ENCODE measurements at places on chromosomes 6 and 20.
A peak's percentile ranks its signal among the peaks of the same experiment; 100 is the strongest.

DNA sequence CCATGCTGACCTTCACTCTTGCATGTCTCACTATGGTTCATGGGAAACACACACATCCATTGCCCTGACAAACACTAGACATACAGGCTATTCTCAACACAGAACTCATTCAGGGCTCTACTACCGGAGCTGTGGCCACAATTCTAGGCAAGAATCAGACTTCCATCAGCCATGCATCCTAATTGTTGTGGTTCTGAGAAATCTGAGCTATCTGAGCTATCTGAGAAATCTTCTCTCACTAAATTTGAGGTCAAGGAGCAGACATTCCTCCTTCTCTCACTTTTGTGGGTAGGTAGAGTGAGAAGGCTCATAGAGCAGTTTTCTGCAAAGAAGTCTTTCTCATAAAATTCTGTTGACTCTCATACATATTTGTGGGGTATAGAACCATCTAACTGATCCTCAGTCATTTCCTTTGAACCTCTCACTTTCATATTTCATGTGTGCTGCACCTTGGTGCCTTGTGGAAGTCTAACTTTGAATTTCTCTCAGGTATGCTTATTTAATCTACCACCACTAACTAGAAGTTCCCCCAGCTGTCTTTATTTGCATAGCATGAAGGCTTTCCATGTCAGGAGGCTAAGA lies 43.6 kb downstream of the ADGRF1 start:
- no peak for DNase-seq

- no peak for DNase-seq
Observed at GRCh38 chr20:29325304-29325640, 1932.2 kb upstream of the DEFB115 start.

DNA sequence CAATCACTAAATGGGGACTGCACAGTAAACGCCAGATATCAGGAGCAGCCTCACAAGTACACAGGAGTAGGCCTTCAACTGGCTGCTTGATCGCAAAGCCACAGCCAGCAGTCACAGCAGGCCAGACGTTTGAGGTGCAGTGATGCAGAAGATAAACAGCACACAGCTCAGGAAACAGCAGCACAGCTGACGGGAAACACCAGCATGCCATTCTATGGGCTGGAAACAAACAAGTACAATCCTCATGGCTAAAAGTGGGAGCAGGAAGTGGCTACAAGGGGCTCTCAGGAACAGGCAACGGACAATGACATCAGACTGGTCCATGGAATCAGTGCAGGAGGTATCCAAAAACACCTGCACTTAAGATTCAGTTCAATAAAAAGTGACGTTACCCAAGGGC lies 111.0 kb downstream of the DTNBP1 start:
- DNase-seq, result no peak

DNA sequence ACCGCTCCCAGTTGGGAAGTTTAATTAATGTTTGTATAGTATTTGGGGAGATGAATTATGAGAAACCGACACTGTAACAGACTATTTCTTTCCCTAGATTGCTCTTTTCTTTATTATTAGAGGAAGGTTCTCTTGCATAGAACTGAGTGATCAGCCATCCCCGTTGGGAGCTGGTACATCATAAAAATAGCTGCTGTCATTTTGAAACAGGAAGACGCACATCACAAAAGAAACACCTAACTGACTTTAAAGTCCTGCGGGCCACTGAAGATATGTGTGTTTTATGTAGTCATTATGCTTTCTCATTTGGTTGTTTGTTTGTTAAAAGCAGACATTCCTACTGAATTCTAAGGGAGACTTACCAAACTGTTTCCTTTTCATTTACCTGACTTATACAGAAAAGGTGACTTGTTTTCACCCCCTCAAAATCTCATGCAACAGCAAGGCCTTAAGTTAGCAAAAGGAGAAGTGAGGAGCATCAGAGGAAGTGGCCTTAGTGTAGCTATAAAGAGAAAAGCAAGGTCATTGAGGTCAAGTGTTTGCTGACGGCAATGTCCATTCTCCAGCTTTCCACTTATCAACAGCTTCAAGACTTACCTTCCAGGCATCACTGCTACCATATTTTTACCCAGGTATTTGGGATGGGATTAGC lies 91.0 kb downstream of the PKHD1 start:
- DNase-seq, result no peak

DNA sequence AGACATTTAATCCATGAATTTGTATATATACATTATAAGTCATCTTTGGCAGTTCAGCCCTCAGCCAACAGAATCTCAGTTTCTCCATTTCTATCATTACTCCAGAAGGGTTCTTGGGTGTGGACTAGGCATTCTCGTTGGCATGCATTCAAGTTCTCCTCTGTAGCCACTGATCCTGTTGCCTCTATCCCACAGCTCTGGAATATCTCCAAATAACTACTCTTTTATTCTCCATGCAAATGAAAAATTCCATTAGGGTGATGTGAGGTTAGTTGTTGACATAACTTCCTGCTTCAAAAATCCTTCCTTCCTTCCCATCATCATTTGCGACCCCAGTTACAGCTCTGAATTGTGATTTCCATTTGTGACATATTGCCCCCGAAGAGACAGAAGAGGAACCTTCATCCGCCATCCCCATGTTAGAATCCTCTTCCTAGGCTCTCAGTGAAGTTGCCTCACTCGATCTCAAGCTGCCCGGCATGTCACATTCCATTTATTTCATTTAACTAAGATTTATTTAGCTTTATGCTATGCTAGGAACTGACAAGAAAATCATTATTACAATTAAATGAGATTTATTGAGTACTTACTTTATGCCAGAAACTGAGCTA lies 93.7 kb upstream of the EDN1 start:
- DNase-seq, result no peak

DNA sequence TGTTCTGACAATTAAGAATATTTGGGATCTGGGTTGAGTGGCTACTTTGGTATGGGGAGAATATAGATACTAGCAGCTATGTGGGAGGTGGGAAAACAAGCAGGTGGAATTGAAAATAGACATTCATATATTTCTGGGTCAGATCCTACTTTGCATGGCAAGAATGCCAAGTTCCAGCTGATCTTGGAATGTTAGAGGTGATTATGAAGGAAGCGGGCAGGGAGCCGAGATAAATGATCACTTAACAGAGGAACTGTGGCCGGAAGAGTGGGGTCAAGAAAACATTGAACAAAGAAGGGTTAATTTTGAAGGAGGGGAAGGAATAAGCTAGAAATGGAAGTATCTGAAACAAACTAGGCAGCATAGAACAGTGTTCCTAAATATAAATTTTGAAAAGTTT lies 15.4 kb downstream of the PLCB1 start:
- no peak for DNase-seq

- DNase-seq, result no peak
Observed at GRCh38 chr6:164128101-164128500, 713.6 kb downstream of the QKI start.

- peak; percentile 68 for DNase-seq
Observed at GRCh38 chr6:75208298-75209183, 2.7 kb upstream of the COL12A1 start.

GRCh38 chr6:12751694-12752325 lies 35.2 kb downstream of the PHACTR1 start:
- DNase-seq, result no peak

DNA sequence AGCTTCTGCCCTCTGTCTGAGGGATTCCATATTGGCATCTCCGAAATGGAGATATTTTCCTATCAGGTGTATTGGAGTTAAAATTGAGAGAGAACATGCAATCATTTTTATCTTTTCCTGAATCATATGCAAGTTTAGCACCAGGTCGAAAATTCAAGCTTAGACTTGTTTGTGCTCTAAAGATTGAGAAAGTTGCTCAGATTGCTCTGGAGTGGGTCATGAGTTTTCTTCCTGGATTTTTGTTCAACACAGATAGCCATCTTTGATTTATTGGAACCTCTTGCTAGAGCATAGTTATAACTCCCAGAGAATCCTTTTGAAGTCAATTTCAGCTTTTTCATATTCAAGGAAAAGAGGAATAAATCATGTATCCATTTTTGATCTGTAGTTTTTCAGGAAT lies 373.5 kb upstream of the FLRT3 start:
- no peak for DNase-seq

- no peak for DNase-seq
Observed at GRCh38 chr6:37382994-37383765, 29.4 kb downstream of the RNF8 start.

- no peak for DNase-seq
Observed at GRCh38 chr6:150377211-150377781, 8.5 kb downstream of the IYD start.

DNA sequence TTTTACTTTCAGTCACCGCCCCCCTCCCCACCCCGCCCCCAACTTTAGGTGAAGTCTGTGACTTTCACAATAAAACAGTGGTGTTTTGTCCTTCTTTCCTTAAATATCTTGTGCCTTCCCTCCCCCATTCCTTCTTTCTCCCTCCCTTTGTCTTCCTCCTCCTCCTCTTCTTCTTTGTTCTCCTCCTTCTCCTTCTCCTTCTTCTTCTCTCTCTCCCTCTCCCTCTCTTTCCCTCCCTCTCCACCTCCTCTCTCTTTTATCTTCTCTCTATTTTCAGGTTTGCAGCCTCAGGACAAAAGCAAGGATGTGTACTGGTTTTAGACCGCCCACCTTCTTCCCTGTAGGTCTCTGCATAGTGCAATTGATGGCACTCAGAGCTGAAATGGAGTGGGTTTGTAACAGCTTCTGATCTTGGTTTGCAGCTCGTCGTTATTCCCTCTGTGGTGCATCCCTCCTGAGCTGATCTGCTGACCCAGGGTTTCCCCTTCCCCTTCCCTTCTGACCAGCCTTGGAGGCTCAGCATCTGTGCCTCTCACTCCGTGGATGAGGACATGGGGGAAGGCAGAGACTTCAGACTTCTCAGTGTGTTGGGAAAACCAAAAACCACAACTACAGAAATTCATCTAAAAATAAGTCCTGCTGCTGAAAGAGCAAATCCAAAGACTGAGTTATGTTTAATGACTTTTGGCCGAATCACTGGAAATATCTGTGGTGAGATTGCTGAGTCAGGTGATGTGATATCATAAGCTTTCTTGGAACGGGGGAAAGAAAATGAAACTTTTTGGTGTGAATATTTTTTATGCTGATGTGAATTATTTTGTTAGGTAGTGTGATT lies 6.9 kb downstream of the VGLL2 start:
- no peak for DNase-seq

- no peak for DNase-seq
Observed at GRCh38 chr6:151413372-151414145, 22.2 kb upstream of the ZBTB2 start.

DNA sequence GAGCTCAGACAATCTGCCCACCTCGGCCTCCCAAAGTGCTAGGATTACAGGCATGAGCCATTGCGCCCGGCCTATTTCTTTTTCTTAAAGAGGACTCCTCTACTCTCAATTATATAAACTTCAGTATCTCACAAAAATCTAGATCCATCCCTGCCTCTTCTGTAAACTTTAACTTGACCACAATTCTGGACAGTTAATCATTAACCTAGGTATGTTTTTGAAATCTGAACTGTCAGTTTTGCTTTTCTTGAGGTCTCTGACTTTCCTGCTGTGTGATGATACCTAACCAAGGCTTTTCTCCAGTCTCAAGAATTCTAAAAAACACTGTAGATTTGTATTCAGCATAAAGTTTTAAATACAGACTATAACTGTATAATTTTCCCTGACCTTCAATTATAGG lies 388.2 kb upstream of the SYNCRIP start:
- DNase-seq, result no peak

DNA sequence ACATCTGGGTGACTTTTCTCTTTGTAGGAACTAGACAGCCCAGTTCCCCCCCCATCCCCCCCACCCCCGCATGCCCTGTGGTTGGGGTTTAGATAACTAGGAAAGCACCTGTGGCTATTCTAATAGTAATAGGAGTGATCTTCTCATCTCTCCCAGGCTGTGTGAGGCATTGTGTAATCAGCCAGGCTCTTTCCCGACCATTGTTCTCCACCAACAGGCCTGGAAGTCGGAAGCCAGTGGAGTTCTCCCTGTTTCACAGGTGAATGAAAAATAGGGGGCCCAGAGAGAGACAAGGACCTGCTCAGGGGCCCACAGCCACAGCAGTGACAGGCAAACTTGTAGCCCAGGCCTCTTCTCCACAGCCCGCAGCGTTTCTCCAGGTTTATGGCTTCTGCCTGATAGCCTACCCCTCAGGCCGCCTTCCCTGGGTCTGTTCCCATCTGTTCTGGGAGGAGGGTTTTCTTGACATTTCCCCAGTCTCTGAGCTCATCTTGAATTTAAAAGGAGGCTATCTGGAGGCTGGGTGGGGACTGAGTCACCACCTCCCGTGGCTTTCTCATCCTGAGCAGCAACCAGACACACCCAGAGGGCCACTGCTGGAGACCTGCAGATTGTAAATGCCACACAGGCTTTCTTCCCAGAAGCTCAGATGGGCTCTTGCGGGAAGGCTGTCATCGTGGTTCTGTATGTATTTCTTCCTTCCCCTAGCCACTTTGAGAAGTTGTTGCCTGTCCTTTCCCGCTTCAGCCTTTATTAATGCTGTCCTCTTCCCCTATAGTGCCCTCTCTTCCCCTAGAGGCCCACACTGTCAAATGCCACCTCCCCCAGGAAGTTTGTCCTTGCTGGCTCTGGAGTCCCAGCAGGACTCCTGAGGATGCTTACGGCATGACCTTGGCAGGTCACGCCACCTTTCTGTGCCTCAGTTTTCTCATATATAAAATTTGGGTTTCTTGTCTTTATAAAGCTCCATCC lies 75.9 kb upstream of the MYL9 start:
- DNase-seq, result no peak

DNA sequence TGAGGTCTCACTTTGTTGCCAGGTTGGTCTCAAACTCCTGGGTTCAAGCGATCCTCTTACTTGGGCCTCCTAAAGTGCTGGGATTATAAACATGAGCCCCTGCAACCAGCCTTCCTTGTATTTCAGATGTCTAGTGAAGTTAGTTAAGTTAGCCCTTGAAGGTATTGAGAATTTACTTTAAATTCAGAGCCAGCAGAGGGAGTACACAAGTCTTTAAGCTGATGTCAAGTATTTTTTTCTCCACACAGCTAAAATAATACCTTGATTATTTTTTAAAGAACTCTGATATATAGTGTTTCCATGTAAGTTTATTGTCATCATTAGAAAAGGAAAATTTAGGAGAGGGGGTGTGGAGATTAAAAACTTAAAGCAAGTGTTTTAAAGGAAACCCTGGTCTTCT lies 9.8 kb downstream of the FOXO3 start:
- DNase-seq, result no peak

- no peak for DNase-seq
Observed at GRCh38 chr6:12504325-12504966, 212.1 kb upstream of the PHACTR1 start.

DNA sequence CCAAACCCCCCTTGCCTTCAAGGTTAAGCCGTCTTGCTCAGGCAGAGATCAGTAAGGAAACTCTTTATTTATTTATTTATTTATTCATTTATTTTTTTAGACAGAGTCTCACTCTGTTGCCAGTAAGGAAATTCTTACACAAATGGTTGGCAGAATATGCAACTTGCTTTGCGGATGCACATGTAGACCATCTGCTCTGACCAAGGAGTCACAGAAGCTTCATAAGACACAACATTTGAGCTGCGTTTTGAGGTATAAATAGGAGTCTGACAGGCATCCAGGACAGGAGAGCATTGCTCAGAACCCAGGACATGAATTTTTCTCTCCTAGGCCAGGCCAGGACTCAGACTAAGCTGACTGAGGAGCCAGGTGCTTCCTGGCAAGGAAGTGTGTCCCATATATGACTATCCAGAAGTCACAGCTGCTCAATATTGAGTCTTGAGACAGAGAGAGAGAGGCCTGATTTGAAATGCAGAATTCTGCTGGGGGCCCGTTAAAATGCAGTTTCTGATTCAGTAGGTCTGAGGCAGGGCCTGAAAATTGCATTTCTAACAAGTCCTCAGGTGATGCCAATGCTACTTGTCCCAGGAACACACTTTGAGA lies 43.9 kb downstream of the HLA-A start:
- no peak for DNase-seq

GRCh38 chr6:160173806-160174527 lies 52.4 kb downstream of the SLC22A1 start:
- DNase-seq, result no peak

- DNase-seq, result no peak
Observed at GRCh38 chr6:108760126-108761050, 87.8 kb upstream of the ARMC2 start.
